ENCODE measurements at places on chromosomes 3 and 15. TPM values are rescaled to one million over a fixed set of nuclear protein-coding genes. Genes with fewer than 3 reads are reported as not detected.

The OSTN gene
- total RNA-seq = 0.31 TPM

DNA sequence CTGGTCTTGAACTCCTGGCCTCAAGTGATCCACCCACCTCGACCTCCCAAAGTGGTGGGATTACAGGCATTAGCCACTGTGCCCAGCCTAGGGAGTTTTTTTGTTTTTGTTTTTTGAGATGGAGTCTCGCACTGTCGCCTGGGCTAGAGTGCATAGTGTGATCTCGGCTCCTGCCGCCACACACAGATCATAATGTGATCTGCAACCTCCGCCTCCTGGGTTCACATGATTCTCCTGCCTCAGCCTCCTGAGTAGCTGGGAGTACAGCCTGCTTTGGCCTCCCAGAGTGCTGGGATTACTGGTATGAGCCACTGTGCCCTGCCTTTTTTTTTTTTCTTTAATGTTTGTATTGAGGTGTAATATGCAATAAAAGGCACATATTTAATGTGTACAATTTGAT is 78.2 kb downstream of the SMAD3 start:
- ATAC-seq = no peak

GRCh38 chr15:55116636-55117035 is 80.1 kb downstream of the RSL24D1 start:
- no peak for ATAC-seq

DNA sequence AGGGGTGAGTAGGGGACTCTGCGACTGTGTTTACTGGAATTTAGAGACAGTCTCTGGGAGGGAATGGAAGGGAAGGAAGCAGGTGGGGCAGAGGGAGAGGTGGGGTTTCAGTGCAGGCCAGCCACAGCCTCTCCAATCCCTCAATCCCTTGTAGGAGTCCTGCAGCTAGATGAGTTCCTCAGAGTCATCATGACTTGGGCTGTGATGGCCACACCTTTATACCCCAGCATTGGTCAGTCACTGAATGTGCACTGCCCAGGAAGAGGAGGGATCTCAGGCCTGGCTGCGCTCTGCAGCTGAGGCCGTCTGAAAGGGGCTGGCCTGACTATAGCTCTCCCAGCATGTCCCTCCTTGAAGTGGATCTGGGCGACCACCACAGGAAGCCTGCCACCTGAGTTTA is 67.3 kb upstream of the GLCE start:
- peak; percentile 54 for ATAC-seq
